PC-3 (cell line): ENCODE measurements at places on chromosomes 11 and 22. TPM values are rescaled to one million over a fixed set of nuclear protein-coding genes. Genes with fewer than 3 reads are reported as not detected.

OR56B4 gene
- not detected in 2 replicates for total RNA-seq

FADS3 gene
- 67.9 and 119 TPM in 2 replicates for total RNA-seq

DNA sequence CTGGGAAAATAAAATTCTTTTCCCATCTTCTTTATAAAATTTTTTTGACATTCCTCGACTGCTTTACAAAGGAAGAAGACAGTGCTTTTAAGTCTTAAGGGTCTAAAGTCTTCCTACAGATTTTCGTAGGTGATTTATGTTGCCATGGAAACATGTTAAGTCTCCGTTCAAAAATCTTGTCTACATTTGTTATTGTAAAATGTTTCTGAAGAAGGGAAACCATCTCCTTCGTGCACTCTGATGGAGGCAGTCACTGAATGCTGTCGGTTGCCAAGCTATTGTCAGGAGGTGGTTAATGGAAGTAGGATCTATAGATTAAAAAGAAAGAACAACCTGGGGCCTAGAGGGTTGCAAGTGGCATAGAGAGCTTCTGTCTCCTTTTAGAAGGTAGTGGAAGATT, 52.6 kb downstream of the MAP6 start:
- no peak overlapping the region for H3K27ac ChIP-seq
- DNase-seq: no peak
- H3K4me3 ChIP-seq: no peak overlapping the region
- H3K36me3 ChIP-seq: no peaks in the 10 kb centered on the region
- peaks cover 3% of the 10 kb centered on the region; the same call in 1 of the 2 replicates for H3K4me1 ChIP-seq

DNA sequence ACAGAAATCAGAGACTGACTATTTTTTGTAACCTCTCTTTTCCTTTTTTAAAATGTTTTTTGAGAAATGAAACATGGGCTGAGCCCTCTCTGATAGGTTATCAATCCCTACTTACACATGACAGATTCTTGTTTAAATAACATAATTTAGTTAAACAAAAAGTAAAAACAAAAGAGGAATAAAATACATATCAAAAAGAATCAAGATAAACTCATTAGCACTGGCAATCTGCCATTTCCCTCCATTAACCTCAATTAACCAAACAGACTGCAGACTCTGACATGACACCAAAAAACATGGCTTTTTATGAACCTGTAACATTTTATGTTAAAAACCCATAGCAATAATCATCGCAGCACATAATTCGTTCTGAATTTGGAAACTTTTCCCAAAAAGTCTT, 284.4 kb upstream of the MTNR1B start:
- DNase-seq: no peak
- no peak overlapping the region for H3K4me3 ChIP-seq
- no peak overlapping the region for H3K27ac ChIP-seq

- no peaks in the 10 kb centered on the region for H3K27me3 ChIP-seq
- no peak overlapping the region for H3K27ac ChIP-seq
- H3K4me1 ChIP-seq: no peaks in the 10 kb centered on the region
- H3K36me3 ChIP-seq: no peaks in the 10 kb centered on the region
- peak; percentile 3 for DNase-seq
These were observed 116.6 kb downstream of the LARGE1 start for GRCh38 chr22:33803371-33804282.
